Hematopoietic multipotent progenitor cell treated with erythropoietin and hydrocortisone succinate and interleukin-3 and kit ligand, for 17 days (in vitro differentiated cells): ENCODE measurements at places on chromosomes 7 and 10.
A peak's percentile ranks its signal among the peaks of the same experiment; 100 is the strongest.

DNA sequence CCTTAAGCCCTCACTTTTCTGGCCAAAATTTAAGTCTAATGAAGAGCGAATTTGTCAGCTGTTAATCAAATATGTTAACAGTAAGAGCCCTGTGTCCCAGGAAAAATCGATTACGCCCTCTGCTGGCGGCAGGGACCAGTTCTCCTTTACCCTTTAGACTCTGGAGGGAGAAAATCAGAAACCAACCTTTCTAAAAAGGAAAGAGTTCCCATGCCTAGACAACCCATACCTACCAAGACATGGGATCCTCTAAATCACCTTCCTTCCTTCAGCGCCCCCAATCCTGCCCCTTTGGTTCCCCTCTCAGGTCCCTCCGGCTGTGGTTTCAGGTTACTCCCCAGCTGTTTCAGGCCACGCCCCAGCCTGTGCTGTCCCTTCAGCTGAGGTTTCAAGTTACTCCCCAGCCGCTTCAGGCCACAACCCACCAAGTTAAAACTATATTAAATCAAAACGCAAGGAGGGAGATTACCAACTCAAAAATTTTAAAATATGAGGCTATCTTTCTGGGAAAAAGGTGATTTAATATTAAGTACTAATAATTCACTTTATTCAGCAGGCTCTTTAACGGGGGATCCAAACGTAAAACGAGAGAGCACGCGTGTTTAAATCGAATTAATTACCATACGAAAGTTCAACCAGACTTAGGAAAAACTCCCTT is 1.4 kb upstream of the AKR1B15 start:
- peak; percentile 54 for DNase-seq

- no peak for DNase-seq
These were observed 25.7 kb upstream of the C1GALT1 start for GRCh38 chr7:7156663-7157062.

GRCh38 chr7:16260236-16260728 is 161.1 kb downstream of the CRPPA start:
- DNase-seq, result no peak

DNA sequence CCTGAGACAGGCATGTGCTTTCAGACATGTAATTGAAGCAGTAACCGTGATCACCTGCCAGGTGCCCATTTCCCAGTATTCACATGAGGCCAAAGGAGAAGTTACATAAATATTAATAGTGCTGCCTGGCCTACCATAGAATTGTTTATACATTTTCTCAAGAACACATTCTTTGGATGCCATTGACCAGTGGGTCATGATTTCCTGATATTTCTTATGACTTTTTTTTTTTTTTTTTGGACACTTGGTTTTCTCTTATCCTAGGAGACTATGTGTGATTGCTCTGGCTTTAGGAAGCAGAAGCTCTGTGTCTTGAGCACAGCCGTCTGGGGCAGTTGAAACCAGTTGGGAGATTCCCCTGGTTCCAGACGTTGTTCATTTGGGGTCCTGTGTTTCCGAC is 143.9 kb upstream of the NPS start:
- no peak for DNase-seq
